NCI-H1417 (cell line): ENCODE measurements at places on chromosomes 6 and 20.

DNA sequence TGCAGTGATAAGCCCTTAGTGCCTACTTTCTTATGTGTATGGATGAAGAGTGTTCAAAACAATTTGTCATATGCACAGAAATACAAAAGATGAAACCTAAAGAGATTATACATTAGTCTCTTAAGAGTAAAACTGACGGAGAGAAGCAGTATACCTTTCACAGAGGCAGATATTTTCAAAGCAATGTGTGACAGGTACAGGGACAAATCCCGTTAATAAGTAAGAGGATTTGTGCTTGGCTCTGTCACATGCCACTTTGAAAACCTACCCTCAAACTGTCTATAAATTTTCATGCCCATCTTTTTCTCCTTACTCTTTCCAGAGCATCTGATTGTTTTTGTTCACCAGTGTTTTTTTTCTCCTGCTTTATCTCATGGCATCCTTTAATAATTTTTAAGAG, 741.3 kb upstream of the MMS22L start:
- DNase-seq = no peak

GRCh38 chr6:84033523-84034451, at the start of gene MRAP2:
MRAP2 (plus strand) TSS chr6:84033772; CDS start chr6:84055319, 21,547 bp downstream.
- DNase-seq = peak; percentile 24

DNA sequence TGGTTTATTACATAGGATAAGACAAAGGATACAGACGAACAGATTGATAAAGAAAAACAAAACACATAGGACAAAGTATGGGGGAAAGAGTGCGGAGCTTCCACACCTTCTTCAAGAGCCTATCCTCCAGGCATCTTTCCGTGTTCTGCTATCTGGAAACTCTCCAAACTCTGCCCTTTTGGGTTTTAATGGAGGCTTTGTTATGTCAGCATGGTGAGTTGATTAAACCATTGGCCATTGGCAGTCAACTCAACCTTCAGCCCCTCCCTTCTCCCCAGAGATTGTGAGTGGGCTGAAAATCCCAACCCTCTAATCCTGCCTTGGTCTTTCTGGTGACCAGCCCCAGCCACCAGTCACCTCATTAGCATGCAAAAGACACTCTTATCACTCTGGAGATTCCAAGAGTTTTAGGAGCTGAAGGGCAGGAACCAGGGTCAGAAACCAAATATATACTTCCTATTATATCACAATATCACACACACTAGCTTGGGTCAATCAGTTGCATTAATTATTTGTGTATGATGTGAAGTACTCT, 23.8 kb downstream of the HLA-DOB start:
- no peak for DNase-seq

DNA sequence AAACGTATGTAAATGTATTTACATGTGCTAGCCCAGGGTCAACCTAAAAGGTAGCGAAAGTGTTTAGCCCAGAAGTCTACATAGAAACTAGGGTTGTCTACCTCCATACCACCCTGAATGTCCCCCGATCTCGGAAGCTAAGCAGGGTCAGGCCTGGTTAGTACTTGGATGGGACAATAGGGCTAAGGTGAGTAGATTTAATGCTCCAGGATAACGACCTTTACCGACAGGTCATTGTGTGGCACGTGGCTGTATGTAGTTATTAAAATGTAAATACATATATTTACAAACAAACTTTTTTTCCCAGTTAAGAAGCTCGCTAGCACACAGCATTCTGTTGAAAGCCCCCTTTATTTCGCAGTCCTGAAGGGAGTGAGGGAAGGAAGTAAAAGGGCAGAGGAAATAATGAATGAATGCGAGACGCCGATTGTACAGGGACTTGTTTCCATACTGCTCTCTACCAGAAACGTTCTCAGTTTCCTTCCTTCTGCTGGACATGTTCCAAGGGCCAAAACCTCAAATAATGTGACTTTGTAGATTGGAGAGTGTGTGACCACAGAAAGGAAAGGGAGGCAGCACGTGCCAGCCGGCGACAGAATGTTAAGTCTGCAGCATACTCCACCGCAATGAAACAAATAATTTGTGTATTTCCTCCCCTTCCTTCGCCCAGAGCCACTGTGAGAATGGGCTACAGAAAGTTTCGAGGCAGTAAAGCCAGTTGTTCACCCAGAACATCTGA, 612 bp downstream of the ADAT2 start:
- DNase-seq = peak; percentile 63

DNA sequence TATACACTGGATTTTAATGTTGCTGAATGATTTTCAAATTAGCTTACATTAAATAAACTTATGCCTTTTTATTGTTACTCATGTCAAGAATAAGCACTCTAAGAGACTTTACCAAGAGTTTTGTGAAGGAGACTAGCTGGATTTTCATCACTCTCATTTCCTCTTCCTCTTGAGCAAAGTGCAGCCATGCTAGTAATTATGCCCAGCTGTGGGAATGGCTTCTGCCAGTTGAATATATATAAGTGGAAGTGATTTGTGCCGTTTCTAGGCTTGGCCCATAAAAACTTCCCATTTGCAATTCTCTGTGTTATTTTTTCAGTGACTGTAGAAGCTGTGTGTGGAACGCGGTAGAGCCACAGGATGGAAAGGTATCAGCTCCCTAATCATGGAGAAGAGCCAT, 255.8 kb downstream of the HDGFL1 start:
- DNase-seq = no peak

GRCh38 chr6:142207265-142207877, 60.3 kb downstream of the VTA1 start:
- no peak for DNase-seq

- peak; percentile 31 for DNase-seq
Measured at GRCh38 chr6:18260448-18261106, 3.8 kb downstream of the DEK start.

DNA sequence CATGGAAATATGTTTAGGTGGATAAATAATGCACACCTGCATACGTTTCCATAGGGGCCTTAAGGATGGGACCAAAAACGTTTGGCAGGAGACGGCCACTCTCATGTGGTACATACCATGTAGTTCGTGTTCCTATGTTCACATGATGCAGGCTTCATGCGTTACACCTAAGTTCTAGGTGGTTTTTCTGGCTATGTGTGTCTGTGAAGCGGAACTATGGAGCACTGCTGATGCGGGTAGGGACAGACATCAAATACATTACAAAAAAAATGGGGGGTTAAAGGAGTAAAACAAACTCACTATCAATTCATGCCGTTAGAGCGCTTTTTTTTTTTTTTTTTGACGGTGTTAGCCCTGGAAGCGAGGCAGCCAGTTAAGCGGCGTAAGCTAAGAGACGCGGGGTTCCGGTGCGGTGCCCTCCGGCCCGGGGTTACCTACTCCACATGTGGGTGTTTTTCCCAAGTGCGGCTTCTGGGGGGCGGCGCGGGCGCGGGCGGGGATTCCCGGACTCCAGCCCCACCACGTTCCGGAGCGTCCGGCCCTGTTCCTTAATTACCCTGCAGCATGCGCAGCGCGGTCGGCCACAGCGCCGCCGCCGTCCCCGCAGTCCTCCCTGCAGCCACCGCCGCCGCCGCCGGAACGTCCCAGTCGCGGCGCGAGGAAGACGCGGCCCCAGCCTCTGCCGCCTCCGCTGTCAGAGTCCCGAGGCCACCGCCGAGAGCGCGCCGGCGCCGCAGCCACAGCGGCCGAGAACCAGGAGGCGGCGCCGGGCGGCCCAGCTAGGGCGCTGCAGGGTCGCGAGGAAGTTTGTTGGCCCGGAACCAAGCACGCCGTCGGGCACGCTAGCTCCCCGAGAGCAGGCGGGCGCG, 648 bp downstream of the COL19A1 start:
- peak; percentile 53 for DNase-seq

DNA sequence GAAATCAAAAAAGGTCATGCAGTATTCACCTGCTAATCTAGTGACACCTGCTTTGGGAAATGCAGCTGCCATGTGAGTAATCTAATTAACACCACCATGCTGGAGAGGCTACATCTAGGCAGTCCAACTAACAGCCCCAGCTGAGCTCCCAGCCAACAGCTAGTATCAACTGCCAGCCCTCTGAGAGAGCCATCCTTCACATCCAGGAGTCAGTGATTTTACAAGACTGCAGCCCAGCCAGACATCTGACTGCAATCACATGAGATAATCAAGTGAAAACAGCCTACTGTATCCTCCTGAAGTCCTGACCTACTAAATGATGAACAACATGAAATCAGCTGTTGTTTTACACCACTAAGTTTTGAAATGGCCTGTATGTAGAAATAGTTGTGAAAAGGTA, 298.4 kb downstream of the TRDN start:
- no peak for DNase-seq

DNA sequence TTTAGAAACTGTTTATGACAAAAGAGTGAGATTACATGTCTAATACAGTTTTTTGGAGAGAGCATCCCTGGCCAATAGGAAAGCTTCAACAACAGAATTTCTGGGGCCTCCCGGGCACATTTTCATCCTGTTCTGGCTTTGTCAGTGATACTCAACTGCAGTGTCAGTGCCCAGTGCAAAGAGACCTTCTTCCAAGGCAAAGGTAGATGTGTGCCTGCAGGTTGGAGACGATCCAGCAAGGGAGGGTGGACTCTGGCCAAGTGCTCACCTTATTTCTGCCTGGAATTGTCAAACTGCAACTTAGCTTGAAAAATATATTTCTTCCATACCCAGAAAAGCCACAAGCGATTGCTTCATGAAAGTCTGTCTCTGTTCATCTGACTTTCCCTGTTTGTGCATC, 211.6 kb upstream of the SNX9 start:
- no peak for DNase-seq

GRCh38 chr6:140064366-140064765, 689.9 kb upstream of the CITED2 start:
- no peak for DNase-seq

GRCh38 chr6:150639823-150640331, 40.2 kb downstream of the PLEKHG1 start:
- DNase-seq = no peak

DNA sequence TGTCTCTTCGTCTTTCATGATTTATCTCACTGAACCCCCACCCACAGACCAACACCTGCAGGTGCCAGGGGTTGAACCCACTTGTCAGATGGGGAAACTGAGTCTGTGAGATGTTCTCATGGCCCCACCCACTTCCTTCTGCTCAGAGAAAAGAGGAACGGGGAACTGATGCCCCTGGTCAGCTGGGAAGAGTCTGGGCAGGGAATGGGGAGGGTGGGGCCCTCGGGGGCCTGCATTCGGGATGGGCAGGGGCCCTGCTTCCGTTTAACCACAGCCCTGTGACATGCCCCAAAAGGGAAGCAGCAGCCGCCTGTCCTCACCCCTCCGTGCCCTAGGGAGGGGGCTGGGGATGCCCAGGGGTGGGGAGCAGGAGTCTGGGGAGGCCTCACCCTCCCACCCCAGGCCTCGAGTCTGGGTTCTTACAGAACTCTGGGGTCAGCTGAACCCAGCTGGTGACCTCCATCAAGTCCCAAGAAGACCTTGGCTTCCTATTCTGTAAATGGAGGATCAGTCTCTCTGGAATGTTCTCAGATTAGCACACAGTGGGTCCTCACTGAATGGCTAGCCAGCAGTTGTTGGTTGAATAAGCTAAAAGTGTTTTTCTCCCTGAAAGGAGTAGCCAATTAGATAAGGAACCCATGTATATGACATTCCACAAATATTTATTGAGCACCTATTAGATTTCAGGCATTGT, 81.5 kb downstream of the CEBPB start:
- no peak for DNase-seq

DNA sequence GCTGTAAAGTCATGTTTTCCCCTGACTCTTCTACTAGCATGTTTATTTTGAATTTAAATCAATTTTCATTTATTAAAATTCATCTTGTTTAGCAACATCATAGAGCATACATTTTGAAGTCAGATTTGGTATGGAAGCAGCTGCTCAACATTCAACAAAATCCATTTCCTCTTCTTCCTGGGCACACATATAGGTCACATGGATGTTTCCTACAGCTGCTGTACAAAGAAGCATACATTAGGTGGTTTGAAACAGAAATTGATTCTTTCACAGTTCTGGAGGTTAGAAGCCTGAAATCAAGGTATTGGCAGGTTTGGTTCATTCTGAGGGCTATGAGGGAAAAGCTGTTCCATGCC, 495.2 kb downstream of the RFPL4B start:
- DNase-seq = no peak

DNA sequence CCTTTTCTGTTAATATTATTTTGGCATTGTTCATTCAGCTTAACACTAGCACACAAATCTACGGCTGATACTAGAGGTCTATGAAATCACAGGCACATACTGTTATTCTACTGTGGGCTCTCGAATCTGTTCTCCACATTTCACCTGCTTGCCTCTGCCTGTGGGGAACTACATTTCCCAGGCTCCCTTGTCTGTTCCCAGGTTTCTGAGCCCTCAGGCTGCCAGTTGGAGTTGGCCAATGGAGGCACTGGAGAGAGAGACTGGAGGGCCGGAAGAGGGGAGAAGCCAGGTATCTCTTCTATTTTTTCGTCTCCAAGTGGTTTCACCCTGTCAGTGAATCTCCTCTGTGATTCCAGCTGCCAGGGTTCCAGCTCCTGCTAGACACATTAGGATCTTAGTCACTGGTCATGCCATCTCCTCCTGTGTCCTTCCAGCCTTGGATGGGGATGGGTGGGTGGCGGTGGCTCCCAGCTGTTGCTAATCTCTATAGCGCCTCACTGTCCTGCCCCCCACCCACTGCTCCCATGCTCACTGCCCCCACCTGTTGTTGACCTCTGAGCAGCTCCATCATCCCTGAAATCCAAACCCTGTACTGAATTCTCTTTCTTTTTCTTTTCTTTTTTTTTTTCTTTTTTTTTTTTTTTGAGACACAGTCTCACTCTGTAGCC, 188.2 kb downstream of the LRFN2 start:
- no peak for DNase-seq

GRCh38 chr6:35498422-35499067, 1.7 kb upstream of the TEAD3 start:
- no peak for DNase-seq

DNA sequence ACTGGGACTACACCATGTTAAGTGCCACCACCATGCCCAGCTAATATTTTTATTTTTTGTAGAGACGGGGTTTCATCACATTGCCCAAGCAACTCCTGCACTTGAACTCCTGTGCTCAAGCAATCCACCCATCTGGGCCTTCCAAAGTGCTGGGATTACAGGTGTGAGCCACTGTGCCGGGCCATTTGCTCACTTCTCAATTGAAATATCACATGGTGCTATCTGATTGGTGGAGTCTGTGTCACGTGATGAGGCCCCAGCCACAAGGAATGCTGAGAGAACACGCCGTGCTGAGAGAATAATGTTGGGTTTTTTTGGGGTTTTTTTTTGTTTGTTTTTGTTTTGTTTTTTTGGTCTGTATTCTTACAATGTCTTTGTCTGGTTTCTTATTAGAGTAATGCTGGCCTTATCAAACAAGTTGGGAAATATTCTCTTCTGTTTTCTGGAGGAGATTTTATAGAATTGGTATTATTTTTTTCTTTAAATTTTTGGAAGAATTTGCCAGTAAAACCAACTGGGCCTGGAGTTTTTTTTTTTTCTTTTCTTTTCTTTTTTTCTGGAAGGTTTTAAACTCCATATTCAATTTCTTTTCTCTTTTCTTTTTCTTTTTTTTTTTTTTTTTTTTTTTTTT, 183.2 kb upstream of the KCNG1 start:
- DNase-seq = no peak

GRCh38 chr6:78605909-78606446, 261.4 kb upstream of the IRAK1BP1 start:
- DNase-seq = no peak

- DNase-seq = no peak
Measured at GRCh38 chr6:125750692-125751333, 1.4 kb downstream of the HEY2 start.

GRCh38 chr6:22043284-22043962, 253.4 kb downstream of the PRL start:
- no peak for DNase-seq

GRCh38 chr6:79466207-79466834, 70.9 kb downstream of the LCA5 start:
- DNase-seq = peak; percentile 40

- DNase-seq = no peak
Measured at GRCh38 chr20:22503577-22503976, 80.8 kb downstream of the FOXA2 start.

- DNase-seq = no peak
Measured at GRCh38 chr6:155224618-155225017, 39.2 kb upstream of the CLDN20 start.
